ENCODE measurements at places on chromosomes 12 and 14.

GRCh38 chr14:104749111-104749649, 3.8 kb upstream of the SIVA1 start:
- H3K36me3 ChIP-seq: no peaks in the 10 kb centered on the region
- H3K4me1 ChIP-seq: peaks cover 6% of the 10 kb centered on the region
- H3K27me3 ChIP-seq: no peaks in the 10 kb centered on the region
- no peak overlapping the region for H3K4me3 ChIP-seq
- DNase-seq: no peak
- H3K27ac ChIP-seq: no peak overlapping the region

- DNase-seq: no peak
- no peak overlapping the region for H3K4me3 ChIP-seq
- H3K27ac ChIP-seq: no peak overlapping the region
- no peaks in the 10 kb centered on the region for H3K27me3 ChIP-seq
- H3K4me1 ChIP-seq: no peaks in the 10 kb centered on the region
Measured at GRCh38 chr12:82593901-82594396, 92.8 kb upstream of the TMTC2 start.

GRCh38 chr12:82182601-82183190, 175.5 kb downstream of the CCDC59 start:
- no peaks in the 10 kb centered on the region for H3K36me3 ChIP-seq
- H3K4me1 ChIP-seq: no peaks in the 10 kb centered on the region
- H3K4me3 ChIP-seq: no peak overlapping the region
- no peak overlapping the region for H3K27ac ChIP-seq

DNA sequence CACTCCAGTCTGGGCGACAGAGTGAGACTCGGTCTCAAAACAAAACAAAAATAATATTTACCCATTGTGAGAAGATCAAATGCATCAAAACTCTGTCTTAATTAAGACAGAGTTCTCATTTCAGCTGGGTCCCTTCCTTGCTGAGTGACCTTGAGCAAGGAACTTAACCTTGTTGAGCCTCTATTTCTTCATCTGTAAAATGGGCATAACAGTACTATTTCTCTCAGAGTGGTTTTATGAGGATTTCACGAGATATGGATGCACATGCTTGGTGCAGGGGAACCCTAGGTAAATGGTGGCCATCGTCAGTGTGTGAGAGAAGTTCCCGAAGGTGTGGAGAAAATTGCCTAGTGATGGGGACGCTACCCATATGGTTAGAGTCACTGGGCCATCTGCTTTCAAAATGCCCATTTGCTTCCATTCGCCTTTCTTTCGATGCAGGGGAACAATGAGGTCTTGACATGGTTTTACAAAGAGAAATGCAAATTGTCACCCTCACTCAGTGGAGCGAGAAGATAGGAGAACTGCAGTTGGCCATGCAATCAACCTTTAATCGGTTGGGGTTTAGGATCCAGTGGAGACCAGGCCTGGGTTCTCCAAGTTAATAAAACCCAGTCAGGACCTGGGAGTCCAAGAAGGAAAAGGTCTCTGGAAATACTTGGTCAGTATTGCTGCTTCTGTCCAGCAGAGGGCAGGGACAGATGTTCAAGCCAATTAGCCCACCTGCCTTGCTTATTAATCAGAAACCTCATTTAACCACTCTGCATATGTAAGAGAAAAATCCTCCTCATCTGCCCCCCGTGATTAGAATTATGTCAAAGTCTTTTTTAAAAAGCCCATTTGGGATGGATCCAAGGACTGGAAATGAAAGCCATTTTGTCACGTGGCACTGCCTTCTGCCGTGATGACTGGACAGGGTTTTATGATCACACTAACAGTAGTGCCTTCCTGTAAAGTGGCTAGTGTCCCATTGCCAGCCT, 37.2 kb downstream of the CFAP251 start:
- peaks cover 6% of the 10 kb centered on the region for H3K4me1 ChIP-seq
- H3K27me3 ChIP-seq: no peaks in the 10 kb centered on the region
- no peak overlapping the region for H3K4me3 ChIP-seq
- no peak for DNase-seq
- no peaks in the 10 kb centered on the region for H3K36me3 ChIP-seq

- no peak overlapping the region for H3K4me3 ChIP-seq
- no peaks in the 10 kb centered on the region for H3K27me3 ChIP-seq
- H3K27ac ChIP-seq: no peak overlapping the region
- DNase-seq: no peak
Measured at GRCh38 chr12:55633151-55633550, 3.5 kb upstream of the OR10P1 start.

- H3K36me3 ChIP-seq: no peaks in the 10 kb centered on the region
- H3K4me1 ChIP-seq: no peaks in the 10 kb centered on the region
- DNase-seq: no peak
- H3K27me3 ChIP-seq: no peaks in the 10 kb centered on the region
- H3K4me3 ChIP-seq: no peak overlapping the region
- no peak overlapping the region for H3K27ac ChIP-seq
Measured at GRCh38 chr14:74867673-74868072, 8.3 kb downstream of the PROX2 start.
